ENCODE measurements at places on chromosomes 11 and 22. TPM values are rescaled to one million over a fixed set of nuclear protein-coding genes. Genes with fewer than 3 reads are reported as not detected.

DNA sequence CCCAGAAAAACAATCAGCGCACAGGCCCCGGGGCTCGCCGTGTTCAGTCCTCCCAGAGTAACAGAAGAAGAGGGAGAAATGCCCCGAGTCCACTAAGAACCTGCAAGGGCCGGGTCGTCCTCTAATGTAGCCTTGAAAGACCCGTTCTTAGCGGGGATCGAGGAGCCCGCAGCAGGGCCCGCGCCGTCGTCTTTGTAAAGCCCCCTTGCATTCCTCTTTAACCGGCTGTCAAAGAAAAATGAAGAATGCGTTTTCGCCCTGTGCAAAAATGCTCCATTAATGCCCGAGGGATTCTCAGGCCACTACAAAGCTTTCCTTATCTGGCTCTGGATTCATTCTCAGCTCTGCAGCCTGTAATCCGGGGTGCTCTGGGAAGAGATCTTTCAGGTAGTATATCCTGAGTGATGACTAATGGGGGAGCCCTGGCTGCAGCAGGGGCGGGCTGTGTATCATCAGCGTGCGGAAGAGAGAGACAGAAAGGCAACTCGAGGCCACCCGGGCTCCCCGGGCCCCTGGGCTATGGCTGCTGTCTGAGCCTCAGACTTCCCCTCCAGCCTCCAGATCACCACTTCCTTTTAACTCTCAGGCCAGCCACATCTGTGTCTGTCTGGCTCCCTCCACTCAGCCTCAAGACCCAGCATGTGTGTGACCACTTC lies 78.2 kb downstream of the FBLN1 start:
- no peak for DNase-seq

DNA sequence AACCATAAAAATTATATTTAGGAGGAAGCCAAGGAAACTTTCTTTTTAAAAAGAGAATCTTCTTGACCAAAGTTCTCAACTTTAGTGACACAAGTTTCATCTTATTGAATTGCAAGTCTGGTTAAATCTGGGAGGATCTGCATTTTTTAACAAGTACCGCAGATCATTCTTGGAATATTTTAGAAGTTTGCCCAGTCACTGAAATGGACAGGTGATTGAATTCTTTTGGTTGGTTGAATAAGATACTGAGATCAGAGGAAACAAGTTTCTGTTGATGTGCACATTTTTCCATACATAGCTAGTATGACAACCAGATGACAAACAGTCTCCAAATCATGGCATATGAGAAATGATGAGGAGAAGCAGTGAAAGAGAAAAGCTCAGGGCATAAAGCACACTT lies 50.2 kb downstream of the SLN start:
- no peak for DNase-seq

- DNase-seq: no peak
Observed at GRCh38 chr11:61866958-61867343, 24.4 kb downstream of the FADS3 start.

DNA sequence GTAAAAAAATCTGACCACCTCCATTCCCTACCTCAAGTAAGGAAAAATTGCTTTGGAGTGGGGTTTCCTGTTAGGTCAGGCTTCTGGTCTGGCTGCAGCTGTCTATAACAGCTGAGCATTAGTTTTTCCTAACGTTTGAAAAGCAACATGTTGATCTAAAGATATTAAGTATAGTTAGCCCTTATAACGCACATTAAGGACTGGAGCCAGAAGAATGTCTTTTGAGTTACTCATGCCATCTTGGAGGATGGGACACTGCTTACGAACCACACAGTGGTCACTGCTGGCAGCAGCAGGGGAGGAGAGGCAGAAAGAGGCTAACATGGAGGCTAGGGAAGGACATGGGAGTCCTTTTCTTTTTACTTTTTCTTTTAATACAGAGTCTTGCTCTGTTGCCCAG lies 44.1 kb upstream of the GDPD4 start:
- DNase-seq: no peak

- DNase-seq: no peak
Observed at GRCh38 chr11:76567261-76567660, 103.3 kb downstream of the LRRC32 start.

DNA sequence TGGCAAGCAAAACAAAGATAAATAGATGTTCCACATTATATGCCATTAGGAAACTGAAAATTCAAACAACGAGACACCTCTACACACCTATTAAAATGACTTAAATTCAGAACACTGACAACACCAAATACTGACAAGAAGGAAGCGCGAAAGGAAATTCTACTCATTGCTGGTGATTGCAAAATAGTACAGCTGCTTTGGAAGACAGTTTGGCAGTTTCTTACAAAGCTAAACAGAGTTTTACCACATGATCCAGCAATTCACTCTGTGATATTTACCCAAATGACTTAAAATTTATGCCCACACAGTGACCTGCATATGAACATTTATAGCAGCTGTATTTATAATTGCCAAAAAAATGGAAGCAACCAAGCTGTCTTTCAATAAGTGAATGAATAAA lies 232.6 kb downstream of the CASP12 start:
- DNase-seq: no peak

- DNase-seq: no peak
Observed at GRCh38 chr11:111835665-111836064, 35.7 kb downstream of the ALG9 start.

DNA sequence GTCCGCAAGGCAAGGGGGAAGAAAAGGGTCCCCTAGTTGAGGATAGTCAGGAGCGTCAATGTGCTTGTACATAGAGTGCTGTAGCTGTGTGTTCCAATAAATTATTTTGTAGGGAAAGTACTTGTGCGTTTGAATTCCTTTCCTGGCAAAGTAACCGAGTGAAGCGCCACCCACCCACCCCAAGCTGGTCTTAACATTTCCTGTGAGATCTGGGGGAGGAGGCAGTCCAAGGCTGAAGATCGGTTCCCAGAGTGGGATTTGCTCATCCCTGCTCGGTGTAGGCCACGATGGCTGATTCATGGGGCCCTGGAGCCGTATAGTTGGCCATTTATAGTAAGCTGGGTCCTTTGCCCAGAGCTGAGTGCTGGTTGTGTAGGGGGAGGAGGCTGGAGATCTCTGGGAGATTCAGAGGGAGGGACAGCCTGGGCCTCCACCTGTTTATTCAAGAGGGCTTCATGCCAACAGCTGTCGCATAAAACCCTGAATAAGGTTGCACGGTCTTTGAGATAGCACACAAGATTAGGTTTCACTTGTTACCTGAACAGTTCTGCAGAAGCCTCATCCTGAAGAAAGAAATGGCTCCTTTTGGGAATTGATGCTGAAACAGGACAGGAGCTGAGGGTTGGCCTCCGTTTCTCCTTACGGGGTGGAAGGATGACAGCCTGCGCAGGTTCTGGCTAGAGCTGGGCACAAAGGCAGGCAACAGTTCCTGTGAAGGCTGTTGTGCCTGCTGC lies 2.4 kb downstream of the ATF4 start:
- no peak for DNase-seq

DNA sequence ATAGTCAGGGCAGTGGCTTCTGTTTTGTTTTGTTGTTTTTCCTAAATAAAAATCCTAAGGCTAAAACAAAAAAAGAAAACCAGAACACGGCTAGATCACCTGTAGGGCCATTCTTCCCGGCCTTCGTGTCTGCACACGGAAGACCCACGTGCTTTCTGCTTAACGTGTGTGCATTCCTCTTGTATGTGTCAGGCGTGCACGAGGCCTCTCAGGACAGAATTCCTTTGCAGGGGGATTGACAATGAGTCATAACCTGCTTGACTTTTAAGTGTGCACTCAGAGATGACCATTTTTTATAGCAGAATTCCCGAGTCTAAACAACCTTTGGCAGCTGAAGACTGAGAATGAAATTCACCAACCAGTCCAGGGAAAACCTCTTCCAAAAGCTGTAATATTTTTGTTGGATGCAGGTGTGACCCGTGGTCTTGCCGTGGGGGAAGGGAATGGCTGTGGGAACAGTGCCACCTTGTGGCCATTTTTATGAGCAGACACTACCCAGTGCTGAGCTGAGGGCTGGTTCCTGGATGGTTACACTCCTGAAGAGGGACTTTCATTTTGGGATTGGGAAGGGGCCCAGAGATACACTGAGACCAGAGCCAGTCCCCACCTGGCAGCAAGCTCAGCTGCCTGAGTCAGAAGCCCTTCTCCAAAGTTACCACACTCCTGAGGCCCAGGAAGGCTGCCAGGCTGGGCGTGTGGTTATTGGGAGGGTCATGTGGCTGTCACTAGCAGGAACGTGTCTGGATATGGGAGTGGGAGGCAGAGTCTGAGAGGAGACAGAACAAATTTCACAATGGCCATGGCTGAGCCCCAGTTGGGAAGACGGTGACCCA lies 35.7 kb upstream of the DKK3 start:
- peak; percentile 89 for DNase-seq

- no peak for DNase-seq
Observed at GRCh38 chr22:33909075-33909458, 11.2 kb downstream of the LARGE1 start.

Gene SLC6A5
- total RNA-seq: not detected

Gene RASL10A
- total RNA-seq: 2.2 TPM

Gene OR51B2
- 0.40 TPM for total RNA-seq

Gene CRYBA4
- not detected for total RNA-seq

Gene GGTLC3
- total RNA-seq: not detected

Gene DERL3
- total RNA-seq: 2.7 TPM

Gene AIFM3
- total RNA-seq: 2.1 TPM

Gene PHF21A
- total RNA-seq: 82.2 TPM
